Stimulated activated CD4-positive, alpha-beta T cell treated with anti-CD3 and anti-CD28 coated beads, Interleukin-1b, Interleukin-23, amount 100 ng/mL, for 24 hours (primary cell): ENCODE measurements at places on chromosomes 5 and 9.

DNA sequence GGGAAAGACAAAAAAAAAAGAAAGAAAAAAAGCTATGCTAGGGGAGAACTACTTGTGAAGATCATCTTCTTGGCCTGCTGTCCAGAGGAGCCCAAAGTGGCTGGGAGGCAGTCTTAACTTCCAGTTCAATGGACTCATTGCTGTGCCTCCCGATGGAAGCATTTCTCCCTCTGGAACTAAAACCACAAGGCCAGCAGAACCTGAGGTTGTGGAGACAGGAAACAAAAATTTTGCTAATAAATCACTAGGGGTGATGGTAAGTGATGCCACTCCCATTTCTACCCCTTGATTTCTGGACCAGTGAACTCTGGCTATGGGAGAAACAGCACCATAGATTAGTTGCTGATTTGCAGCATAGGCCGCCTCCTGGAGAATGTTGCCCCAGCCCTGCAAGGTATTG lies 123.4 kb upstream of the NFIL3 start:
- no peak for DNase-seq

DNA sequence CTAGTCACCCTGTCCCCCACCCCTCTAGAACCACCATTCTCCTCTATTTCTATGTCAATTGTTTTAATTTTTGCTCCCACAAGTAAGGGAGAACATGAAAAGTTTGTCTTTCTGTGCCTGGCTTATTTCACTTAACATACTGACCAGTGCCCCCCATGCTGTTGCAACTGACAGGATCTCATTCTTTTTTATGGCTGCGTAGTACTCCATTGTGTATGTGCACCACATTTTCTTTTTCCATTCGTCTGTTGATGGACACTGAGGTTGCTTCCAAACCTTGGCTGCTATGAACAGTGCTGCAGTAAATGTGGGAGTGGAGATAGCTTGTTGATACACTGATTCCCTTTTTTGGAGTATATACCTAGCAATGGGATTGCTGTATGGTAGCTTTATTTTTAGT lies 7.4 kb upstream of the TERT start:
- no peak for DNase-seq

DNA sequence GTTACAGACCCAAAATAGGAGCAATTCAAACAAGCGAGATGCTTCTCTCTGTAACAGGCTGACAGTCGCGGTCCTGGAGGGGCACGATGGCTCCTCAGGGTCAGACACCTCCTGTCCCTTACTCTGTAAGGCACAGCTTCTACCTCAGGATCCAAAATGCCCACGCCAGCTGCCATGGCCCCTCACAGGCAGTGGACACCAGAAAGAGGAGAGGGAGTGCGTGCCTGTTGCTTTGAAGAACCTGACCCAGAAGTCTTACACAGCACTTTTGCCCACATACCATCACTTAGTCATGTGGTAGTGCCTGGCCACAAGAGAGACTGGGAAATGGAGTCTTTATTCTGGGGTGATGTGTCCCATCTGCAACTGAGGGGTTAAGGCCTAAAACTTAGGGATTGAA lies 11.6 kb upstream of the ABL1 start:
- no peak for DNase-seq

DNA sequence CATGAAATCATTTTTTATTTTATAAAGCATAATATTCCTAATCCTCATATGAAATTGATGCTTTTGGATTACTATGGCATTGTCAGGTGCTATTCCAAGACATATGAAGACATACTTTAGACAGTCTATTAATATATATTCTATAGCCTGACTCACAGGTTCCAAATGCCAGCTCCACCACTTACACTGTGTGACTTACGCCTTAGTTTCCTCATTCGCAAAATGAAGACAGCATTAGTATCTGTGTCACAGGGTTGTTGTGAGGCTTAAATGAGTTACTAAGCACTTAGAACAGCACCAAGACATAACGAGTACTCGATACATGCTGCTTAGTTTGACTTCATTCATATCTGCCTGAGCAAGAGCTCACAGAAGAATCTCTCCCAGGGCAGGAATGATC lies 132.2 kb upstream of the PTGER4 start:
- DNase-seq: no peak

DNA sequence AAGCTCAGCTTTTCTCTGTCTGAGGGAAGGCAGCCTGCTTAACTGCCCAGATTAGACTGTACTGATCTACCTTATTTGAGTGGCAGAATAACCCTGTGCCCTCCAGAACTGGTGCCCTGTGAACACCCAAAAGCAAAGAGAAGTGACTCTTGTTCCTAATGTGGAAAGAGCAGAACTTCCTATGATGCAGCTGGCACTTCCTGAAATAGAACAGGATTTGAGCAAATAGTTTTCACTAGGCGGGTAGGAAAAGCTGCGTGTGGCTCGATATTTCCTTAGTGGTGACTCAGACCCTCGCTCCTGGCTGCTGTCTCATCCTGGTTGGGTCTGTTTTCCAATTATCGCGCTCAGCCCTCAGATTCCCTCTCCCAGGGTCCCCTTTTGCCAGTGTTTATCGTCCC lies 89.9 kb downstream of the SH3TC2 start:
- DNase-seq: no peak

DNA sequence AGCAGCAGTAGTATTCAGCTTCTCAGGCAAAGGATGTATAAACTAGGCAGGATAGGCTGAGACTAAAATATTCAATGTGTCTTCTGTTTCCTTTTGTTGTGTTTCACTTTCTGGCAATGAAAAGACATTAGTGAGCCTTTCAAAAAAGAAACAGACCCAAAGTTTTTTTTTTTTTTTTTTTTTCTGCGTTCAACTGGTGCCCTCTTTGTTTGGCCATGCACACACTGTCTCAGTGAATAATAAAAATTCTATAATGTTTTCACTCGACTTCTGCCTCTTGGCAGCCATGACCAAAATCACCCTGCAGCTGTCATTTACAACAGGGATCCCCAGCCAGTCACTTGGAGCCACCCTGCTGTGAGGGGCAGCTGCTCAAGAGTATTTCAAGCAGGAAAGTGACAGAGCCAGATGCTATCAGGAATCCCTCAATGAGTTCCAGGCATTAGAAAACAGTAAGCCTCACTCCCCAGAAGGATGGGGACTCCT lies 44.0 kb upstream of the MAN2A1 start:
- no peak for DNase-seq

- DNase-seq: no peak
These were observed 473.6 kb downstream of the KCTD16 start for GRCh38 chr5:144644317-144644716.

DNA sequence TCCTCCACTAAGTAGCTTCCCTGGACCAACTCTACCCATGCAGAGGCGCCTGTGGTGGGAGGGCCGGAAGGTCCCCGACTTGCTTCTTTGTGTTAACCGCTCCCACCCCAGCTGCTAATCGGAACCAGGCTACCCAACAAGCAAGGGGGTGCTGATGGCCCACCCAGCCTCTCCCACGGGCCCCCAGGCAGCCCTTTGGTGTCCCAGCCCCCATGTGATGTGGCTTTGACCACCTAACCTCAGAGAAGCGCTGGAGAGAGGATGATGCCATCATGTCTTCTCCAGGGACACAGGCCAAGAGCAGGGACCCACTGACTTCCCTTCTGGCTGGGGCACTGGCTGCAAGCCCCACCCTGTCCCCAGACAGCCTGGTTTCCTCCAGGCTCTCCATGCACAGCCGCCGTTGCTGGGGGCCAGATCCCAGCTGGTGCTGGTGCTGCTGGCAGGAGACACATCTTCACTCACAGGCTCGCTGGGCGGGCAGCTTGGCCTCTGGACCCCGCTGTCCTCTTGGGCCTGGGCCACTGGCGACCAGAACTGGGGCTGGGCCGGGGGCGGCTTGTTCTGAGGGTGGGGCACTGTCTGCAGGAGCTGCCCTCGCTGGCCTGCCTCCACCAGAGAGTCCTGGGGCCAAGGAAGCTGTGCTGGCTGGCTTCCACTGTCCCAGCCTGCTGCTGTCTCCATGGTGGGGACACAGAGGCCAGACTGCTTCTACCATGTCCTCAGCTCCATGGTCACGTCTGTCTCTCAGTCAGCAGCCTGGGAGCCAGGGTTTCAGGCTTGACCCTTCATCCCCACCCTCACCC lies 27.8 kb downstream of the LAMC3 start:
- no peak for DNase-seq
